SIG-M5 (cell line): ENCODE measurements at places on chromosomes 1 and 21.
A peak's percentile ranks its signal among the peaks of the same experiment; 100 is the strongest.

DNA sequence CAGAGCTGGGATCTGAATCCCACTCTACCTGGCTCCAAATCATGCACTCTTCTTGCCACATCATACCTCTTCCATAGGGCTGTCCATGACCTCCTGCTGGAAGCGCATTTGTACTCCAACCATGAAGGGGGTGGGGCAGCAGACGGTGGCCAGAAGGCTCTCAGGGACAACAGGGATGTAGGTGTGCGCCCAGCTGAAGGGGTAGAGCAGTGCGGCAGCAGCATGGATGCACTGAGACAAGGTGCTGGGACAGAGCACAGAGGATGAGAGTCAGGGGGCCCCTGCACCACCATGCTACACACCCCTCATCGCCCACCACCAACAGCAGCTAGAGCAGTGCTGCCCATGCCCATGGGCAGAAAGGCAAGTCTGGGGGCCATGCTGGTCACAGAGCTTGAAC lies 8.4 kb downstream of the DENND2D start:
- DNase-seq, result no peak

- DNase-seq, result no peak
Observed at GRCh38 chr1:18705811-18706210, 75.2 kb downstream of the PAX7 start.

- DNase-seq, result no peak
Observed at GRCh38 chr21:42925114-42925926, at the start of gene ERVH48-1. ERVH48-1 (minus strand) TSS chr21:42925630; CDS start chr21:42919006, 6,624 bp downstream.

- DNase-seq, result no peak
Observed at GRCh38 chr1:66925944-66926343, 1.2 kb downstream of the MIER1 start.

DNA sequence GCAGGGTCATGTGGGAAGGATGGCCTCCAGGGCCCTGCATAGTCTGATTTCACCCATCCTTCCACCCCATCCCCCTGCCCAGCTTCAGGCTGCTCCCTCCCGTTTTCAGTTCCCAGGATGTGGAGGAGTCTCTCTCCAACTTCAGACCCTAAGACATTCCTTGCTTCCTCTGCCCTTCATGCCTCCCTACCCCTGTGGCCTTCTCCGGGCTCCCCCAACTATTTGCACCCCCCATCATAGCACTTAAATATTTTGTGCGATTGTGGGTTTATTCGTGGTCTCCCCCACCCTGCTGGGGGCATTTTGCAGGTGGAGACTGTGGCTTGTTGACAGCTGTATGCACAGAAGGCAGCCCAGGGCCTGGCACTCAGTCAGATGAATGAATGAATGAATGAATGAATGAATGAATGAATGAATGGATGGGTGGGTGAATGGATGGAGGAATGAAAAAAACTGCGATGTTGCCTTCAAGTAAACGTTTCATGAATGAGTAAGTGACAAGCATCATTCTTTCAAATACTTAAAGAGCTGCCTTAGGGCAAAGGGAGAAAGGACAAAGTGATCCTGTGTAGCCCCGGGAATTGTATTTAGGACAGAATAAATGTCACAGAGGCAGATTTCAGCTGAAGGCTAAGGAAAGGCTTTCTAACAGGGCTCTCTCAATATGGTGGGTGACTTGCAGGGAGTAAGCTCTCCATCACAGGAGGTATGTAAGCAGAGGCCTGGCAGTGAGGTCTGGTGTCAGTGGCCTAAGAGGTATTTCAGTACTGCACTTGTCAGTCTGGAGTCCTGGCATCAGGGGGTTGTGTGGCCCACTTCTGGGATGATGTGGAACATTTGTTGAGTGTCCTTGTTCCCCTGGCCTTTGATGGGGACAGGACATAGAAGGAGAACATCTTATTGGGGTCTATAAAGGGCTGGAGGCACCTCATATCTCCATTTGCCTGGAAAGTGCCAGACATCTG lies 156.4 kb downstream of the PTPRU start:
- no peak for DNase-seq

DNA sequence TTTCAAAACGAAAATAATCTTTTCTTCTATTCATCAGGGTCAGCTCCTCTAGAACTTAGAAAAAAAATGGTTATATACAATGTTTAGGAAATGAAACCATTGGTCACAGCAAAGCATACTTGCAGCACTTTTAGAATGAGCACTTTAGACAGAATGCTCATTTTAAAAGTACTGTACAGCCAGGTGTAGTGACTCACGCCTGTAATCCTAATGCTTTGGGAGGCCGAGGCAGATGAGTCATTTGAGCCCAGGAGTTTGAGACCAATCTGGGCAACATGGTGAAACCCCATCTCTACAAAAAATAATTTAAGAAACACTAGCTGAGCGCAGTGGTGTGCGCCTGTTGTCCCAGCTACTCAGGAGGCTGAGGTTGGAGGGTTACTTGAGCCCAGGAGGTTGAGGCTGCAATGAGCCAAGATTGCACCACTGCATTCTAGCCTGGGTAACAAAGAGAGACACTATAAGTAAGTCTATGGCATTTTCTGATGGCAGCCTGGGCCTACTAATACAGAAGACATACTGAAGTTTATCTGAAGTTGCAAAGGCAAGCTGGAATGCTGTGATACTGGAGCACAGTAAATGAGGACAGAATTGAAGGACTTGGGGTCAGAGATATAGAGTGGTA lies 48.9 kb upstream of the ZNF326 start:
- no peak for DNase-seq

GRCh38 chr21:37276377-37276776 lies 9.2 kb upstream of the VPS26C start:
- DNase-seq, result peak; percentile 46

- no peak for DNase-seq
Observed at GRCh38 chr21:42666023-42666747, 12.8 kb downstream of the PDE9A start.

GRCh38 chr1:108962681-108963051 lies 618 bp downstream of the CLCC1 start:
- DNase-seq, result no peak

- DNase-seq, result no peak
Observed at GRCh38 chr1:234593771-234594504, 16.0 kb downstream of the IRF2BP2 start.

DNA sequence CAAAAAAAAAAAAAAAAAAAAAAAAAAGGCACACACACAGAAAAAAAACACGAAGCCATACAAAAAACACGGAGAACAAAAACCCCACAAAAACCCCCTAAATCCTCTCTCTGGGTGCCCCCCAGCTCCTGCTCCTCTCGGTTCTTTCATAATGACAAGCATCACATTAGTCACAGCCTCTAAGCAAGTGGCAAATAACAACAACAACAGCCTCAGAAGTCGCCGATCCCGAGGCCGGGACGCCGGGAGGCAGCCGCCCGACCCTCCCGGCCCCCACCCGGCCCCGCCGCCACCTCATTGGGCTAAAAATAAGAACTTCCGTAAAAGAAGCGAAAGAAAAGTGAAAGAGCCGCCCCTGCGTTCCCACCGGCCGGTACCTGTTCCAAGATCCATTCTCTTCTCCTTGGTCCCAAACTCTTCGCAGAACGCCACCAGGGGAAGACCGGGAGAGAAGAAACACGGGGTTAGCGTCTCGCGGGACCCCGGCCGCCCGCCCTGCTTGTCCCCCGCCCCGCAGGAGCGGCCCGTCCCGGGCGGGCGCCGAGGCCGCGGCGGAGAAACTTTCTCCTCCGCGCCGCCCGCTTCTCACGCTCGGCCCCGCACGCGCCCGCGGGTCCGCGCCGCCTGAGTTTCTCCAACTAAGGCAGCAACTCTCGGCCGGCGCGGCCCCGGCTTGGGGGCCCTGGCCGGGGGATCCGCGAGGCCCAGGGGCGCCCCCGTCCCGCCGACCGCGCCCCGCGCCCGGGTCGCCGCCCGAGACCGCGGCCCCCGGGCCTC lies 102.8 kb downstream of the CASZ1 start:
- no peak for DNase-seq

- DNase-seq, result no peak
Observed at GRCh38 chr1:1680031-1680911, 12.3 kb downstream of the SLC35E2B start.

DNA sequence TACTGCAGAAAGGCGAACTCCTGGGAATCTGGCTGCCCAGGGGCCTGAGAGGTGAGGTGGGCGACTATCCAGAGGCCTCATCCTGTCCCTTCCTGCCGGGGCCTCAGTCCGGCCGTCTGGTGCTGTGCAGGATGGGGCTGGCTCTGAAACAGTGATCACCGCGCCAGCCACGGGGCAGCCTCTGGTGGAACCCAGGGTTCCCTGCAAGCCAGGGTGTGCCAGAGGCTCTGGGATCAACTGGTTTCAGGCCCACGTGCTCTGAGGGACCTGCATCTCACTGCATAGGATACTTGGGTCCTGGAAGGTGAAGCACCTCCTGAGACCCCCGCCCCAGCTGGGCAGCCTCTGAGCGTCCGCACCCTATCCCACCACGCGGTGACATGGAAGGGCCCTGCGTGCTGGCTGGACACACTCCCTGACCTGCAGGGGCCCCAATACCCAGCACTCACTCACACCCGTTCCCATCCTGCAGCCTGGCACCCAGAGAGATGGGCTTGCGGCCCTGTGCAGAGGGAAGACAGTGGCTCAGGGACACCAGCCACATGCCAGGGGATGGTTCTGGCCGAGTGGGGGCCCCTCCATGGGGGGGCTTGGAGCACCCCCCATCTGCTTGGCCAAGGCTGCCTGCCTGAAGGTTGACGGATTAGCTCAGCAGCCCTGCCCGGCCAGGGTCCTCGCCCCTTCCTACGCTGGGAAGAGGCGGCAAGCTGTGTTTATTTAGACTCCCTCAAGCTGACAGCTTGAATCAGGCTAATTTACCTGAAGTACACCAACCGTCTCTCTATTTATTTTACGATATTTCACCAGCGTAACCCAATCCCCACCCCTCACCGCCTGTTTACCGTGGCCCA lies 64.3 kb upstream of the TTC34 start:
- DNase-seq, result no peak

GRCh38 chr1:178283409-178283808 lies 189.5 kb downstream of the RASAL2 start:
- no peak for DNase-seq

DNA sequence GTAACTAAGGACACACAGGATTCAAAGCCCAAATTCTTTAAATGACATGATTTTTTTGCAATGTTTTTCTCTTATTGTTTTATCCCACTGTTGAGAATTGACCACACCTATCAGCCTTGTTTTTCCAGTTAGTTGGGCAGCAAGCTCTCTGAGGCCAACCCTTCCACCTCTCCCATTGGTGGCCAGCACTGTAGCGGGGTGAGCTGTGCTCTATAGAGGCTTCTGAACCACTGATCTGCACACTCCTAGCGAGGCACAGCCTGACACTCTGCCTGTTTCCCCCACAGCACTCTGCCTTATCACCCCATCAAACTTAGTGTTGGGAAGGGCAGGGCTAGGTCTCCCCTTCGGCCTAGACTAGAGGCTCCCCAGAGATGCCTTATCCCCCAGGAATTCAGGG lies 19.5 kb downstream of the AHDC1 start:
- DNase-seq, result no peak

GRCh38 chr1:202145068-202145743 lies 669 bp upstream of the ARL8A start:
- no peak for DNase-seq

DNA sequence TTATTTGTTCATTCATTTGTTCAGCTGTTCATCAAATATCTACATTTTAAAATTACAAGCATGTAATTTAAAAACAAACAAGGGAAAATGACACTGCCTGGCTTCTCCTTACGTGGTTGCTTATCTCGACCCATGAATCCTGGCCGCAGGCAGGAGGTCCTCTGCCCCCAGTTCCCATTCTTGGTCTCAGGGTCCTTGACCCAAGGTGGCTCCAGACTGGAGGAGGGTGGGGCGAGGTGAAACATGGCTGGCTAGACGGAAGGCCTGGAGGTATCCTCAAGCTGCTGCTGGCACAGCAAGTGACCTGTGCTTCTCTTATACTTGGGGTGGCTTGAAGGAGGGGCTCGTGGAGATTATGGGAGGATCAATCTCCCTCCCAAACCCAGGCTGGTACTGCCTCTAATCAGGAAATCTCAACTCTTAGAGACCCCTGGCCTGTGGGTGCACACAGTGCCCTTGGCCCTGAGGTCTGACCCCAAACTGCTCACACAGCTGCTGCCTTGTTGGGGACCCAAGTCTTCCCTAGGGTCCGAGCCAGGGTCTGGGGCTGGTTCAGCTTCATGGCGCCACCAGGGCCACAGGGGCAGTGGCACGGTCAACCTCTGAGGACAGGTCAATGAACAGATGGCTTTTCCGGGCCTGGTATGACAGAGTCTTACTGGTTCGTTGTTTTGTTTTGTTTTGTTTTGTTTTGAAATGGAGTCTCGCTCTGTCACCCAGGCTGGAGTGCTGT lies 63.7 kb downstream of the SCCPDH start:
- DNase-seq, result no peak

DNA sequence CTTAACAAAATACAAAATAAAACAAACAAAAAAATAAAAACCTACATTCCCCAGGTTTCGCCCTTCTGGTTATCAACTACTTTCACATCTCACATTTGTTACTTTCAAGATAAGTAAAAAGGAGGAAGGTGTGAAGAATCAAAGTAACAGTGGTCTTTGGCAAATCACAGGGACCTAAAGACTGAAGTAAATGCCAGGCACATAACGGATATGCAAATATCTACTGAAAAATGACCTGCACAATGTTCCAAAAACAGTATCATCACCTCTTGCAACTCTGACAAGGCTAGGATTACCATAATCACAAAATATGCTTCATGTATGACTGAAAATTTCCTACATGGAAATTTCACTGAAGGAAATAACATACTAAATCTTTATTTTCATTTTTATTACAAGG lies 29.3 kb downstream of the COP1 start:
- DNase-seq, result no peak

GRCh38 chr1:25583519-25584370 lies 32.8 kb upstream of the MAN1C1 start:
- no peak for DNase-seq

DNA sequence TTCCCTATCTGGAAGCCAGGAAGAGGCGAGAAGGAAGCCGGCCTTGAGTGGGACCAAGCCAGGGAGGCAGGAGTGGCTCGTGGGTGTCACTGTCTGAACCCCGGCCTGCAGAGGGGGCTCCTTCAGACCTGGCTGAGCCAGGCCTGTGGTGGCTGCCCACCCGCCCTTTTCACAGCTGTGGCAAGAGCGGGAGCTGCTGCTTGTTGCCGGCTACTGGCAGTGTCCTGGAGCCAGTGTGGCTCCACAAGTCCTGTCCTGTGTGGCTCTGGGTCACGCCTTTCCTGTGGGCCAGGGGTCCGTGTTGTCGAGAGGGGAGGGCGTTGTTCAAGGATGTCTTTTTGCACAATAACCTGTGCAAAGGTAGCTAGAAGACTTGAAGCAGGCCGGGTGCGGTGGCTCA lies 1.3 kb downstream of the PFKL start:
- no peak for DNase-seq

DNA sequence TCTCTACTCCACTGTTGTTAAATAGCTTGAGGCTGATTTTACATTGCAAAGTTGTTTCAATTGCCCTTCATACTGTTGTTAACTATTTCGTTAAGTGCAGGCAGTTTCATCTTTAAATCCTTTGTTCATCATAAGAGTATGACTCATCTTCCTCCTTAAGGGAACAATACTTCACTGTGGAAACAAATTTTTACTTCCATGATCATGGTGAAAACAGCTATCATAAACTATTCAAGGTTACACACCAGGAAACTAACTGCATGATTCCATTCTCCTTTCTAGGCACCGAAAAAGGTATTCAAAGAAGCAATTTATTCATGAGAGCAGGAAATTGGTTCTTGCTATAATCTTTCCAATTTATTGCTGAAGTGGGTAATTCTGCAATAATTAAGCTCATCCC lies 593.2 kb downstream of the LRRIQ3 start:
- DNase-seq, result no peak
